Stimulated activated CD8-positive, alpha-beta memory T cell treated with anti-CD3 and anti-CD28 coated beads, Interleukin-4, amount 100 ng/mL, for 24 hours (primary cell): ENCODE measurements at places on chromosomes 2 and 18.

DNA sequence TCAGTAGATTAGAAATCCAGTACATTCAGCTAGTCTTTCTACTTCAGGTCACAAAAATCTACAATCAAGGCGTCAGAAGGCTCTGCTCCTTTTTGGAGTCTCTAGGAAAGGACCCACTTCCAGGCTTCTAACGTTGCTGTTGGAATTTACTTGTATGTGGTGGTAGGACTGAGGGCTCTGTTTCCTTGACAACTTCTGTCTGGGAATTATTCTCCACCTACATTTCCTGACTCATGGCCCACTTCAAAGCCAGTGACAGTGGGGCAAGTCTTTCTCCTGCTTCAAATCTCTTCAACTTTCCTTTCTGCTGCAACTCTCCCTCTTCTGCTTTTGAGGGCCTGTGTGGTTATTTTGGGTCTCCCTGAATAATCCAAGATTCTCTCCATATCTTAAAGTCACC, 10.4 kb upstream of the TMX3 start:
- DNase-seq: no peak

GRCh38 chr2:195410074-195410671, 246.9 kb upstream of the SLC39A10 start:
- no peak for DNase-seq

GRCh38 chr2:239882781-239883180, 142.4 kb downstream of the NDUFA10 start:
- DNase-seq: no peak

- DNase-seq: no peak
Measured at GRCh38 chr2:78245394-78246135, 723.4 kb upstream of the LRRTM4 start.

DNA sequence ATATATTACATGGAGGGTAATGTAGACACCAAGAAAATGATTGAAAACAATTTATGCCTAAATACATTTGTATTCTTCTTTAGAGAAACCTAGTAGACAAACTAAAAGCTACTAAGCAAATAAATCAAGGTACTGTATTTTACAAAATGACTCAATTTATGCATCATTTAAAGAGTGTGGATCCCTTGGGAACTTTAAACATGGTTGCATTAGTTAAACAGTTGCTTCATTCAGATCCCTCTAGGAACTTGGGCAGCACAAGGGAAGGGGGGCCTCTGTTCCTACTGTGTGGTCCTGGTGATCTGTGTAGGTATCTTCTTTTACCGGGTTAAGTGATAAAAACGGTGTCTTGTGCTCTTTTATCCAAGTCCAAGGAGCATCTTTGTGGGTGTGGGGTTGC, 31.5 kb upstream of the ATP8B1 start:
- no peak for DNase-seq

DNA sequence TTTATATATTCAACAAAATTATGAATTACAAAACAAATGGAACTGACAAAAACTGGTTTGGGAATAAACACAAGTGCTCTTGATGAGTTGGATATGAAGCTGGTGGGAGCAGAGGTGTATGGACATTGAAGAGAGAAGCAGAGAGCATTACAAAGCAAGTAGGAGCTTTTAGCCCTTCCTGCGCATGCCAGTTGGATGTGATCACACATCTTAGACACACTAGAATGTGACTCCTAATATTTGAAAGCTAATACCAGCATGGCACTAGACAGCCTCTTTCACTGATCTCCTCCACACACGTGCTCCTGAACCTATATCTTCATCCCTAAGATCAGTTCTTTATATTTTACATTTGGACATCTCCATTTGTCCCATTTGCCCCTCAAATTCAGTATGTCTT, 298.1 kb downstream of the MTX2 start:
- DNase-seq: no peak

DNA sequence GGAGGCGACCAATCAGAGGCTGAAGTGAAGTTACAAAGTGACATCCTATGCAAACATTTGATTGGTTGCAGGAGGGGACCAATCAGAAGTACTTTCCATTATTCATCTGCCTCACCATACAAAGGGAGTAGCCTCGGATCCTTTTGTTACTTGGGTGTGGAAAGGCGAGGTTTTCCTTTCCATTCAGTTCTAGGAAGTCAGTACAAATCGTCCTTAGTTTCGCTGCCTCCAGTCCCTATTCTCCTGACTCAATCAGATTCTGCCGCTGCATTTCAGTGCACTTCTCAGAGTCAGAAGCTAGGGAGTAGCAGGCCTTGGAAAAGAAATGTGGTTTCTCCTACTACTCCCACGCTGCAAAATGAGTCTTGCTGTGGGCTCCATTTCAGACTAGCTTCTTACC, 149.4 kb downstream of the DTNA start:
- no peak for DNase-seq

- DNase-seq: no peak
Measured at GRCh38 chr2:136422512-136422911, 304.6 kb upstream of the CXCR4 start.

DNA sequence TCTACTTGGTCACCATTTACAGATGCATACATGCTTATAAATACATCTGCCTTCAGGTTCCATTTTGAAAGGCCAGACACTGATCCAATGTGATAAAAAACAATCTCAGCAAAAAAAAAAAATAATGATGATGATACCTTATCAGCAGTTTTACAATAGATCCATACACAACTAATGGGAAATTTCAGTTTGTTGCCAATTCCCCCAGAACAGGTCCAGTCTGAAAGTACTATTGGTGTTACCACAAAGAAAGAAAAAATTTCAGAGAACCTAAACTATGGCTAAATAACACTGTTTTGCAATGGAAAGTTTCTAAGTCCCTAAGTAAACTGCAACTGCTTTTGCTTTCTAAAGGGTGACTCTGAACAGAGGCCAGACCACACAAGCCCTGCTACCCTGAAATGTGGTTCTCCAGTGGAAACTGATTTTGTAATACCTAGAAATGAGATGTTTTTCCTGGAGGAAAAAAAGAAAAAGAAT, 54.1 kb downstream of the LPIN2 start:
- no peak for DNase-seq
